Adrenal gland (tissue), 19 donors: ENCODE measurements at places on chromosomes 4 and X.

GRCh38 chr4:71187404-71188155, 151.2 kb upstream of the SLC4A4 start:
- DNase-seq: no peak

DNA sequence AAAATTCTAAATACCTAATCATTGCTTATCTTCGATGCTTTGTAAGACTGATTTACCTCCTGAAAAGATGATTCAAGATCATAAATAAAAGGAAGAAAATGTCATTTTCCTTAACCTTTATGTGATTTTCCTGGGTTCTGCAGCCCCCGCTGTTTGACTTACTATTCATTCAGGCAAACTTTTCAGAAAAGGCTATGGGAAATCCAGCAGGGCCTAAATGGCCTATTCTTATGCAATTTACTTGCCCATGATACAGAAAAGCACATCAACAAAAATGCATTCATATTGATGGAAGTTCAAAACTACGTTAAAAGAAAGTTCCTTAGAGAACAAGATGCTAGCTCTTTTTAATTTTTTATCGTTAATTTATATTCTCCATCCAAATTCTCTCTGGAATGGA, 51.2 kb downstream of the TMEM144 start:
- no peak for DNase-seq

DNA sequence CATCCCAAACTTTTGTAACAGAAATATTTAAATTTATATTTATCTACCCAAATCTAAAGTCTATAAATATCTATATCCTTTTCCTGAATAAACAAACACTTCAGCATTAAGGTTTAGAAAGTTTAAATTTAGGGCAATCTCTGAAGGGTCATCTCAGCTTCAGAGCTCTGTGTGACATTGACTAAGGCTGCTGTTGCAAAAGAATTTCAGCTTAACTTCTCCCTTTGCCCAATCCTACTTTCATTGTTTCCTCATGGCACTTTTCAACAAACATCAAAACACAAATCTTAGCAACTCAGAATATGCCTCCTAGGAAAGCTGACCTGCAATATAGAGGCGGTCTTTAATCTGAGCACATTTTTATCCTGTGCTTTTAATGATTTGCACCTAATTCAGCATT, 79.7 kb upstream of the BANK1 start:
- no peak for DNase-seq

DNA sequence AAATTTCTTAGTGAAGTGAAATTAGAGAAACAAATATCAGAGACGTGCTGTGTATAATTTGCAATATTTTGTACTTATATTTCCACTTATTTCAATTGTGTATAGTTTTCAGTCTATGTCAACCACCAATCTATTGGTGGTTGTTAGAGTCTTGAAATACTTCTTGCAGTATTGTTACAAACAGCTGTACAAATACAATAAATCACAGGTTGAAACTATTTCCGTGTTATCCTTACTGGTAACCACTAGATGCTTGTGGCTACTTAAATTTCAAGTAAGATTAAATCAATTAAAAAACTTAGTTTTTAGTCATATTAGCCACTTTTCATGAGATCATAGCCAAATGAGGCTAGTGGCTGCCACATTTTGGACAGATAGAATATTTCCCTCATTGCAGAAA, 520.5 kb downstream of the GBA3 start:
- no peak for DNase-seq

DNA sequence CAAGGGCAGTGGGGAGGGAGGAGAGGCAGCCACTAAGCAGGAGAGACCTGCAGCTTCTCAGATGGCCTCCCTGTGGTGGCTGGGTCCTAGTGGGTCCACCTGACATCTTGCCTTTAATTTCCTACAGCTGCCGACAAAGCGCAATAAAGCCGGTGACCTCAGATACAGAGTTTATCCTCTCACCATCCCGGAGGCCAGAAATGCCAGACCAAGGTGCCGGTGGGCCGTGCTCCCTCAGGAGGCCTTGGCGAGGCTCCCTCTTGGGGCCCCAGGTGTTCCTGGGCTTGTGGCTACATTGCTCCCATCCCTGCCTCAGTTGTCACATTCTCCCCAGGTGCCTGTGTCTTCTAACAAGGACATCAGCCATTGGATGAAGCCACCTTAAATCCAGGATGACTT, 103.0 kb downstream of the ADRA2C start:
- no peak for DNase-seq

- no peak for DNase-seq
Observed at GRCh38 chrX:111719426-111720210, 38.6 kb downstream of the ALG13 start.

DNA sequence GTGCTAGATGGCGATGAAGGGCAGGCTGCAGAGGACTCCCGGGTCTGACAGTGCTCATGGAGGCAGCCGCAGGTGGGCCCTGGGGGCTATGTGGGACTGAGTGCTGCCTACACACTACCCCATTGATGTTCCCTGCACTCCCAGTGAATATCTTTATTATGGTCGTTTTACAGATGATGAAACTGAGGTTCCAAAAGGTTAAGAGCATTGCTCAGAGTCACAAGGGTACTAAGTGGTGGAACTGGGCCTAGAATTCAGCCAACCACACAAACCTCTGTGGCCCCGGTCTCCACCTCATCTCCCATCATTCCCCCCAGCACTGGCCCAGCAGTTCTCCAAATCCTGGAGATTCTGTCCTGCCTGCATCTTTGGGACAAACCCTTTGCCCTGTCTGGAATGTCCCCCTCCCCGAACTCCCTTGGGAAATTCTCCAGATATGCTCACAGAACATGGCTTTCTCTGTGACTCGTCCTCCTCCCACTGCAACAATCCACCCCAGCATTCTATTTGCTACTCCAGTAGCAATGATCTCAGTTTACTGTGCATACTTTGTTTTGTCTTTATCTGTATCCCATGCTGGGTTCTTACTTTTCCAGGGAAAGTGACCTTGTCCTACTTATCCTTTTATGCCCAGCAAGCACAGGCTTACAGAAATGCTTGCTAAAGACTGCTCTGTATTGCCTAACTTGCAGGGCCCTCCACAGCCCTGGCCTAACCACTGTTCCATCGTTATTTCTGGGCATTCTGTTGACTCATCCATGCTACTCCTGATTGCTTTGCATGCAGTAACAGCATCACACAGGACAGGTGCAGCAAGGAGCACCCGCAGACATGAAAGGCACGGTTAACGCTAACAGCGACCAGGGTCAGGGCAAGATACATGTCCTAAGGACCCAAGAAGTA, 14.0 kb downstream of the PNMA6F start:
- DNase-seq: peak; percentile 63

GRCh38 chrX:148043271-148043855, 62.2 kb downstream of the FMR1NB start:
- DNase-seq: peak; percentile 28

- no peak for DNase-seq
Observed at GRCh38 chr4:176013476-176014247, 52.0 kb upstream of the WDR17 start.

GRCh38 chr4:181416966-181417365, 826.2 kb upstream of the TENM3 start:
- peak; percentile 20 for DNase-seq

GRCh38 chr4:139030614-139031235, 15.1 kb downstream of the NOCT start:
- DNase-seq: peak; percentile 76

DNA sequence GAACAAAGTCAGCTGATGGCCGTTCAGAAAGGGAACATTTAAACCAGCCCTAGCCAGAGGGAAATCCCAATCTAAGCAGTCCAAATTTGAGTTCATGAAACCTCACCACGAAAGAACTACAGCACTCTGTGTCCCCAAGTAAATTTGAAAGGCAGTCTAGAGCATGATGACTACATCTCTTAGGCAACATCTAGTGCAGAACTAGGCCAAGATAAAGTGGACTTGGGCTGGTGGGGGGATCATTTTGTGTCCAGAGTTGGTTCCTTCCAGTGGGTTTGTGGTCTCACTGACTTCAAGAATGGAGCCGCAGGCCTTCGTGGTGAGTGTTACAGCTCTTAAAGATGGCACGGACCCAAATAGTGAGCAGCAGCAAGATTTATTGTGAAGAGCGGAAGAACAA, 64.9 kb downstream of the KLHL4 start:
- DNase-seq: no peak

GRCh38 chr4:80423553-80424224, 88.2 kb downstream of the CFAP299 start:
- DNase-seq: no peak

DNA sequence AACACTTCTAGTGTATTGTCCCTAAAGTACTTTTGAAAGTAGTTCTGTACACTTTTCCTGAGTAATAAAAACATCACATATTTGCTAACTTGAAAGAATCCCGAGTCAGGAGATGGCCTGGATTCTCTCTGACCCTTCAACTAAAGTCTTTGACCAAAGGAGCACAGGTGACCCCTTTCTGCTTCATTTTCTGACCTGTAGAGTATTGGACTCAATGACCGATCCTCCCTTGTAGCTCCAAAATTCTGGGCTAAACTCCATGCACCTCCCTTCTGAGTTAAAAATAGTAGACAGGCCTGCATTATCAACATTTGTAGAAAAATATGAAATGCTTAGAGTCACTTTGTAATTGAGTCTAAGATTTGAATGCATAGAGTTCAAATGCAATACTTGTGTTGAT, 4.0 kb upstream of the TAPT1 start:
- DNase-seq: no peak

- DNase-seq: no peak
Observed at GRCh38 chr4:3217266-3217665, 31.7 kb upstream of the MSANTD1 start.

- no peak for DNase-seq
Observed at GRCh38 chr4:25123236-25123635, 37.0 kb downstream of the SEPSECS start.

- peak; percentile 38 for DNase-seq
Observed at GRCh38 chrX:66030505-66031317, 9.2 kb downstream of the VSIG4 start.

GRCh38 chrX:50638123-50638522, 167.5 kb upstream of the DGKK start:
- peak; percentile 32 for DNase-seq

- DNase-seq: peak; percentile 75
Observed at GRCh38 chrX:40097504-40098263, at the start of gene BCOR. Gene BCOR, minus strand, starts transcription at chrX:40097958. Its CDS starts 20,029 bp downstream, at chrX:40077929.

DNA sequence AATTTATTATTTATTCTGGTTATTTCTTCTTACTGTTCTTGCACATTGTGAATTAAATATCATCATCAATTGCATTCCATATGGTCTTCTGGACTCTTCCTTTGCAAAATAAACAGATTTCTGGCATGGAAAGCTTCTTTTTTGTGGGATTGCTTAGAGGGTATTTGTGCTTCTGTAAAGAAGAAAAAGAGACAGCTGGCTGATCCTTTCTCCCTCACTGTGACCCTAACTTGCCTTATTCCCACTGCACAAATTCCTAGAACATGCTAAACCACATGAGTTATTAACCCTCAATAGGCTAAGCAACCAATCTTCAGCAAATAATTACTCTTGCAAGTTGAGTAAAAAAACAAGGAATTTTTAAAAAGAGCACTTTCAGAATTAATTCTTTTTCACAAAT, 23.8 kb upstream of the LRCH2 start:
- DNase-seq: no peak

DNA sequence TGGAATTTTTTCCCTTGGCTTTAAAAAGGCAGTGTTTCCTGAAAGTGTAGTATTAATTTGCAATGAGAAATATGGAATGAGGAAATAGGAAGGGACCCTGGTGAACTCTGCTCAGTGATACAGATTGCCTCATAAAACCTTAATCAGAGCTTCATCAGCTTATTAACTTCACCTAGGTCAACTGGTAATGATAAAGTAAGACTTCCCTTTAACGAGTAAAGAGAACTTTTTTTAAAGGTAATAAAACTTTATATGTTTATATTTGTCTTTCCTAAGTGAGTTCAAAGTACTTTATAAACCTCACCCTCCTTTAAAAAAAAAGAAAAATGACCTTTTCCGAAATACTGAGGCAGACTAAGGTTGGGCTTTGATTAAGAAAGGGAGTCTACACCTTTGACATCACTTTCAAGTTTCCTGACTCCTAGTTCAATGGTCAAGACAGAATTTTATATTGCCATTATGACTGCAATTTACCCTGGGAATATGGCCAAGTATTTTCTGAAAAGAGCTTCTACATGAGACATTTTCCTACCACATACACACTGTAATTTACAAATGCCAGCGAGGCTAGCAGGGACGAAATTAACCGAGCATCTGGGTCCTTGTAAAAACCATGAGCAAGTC, 706.3 kb upstream of the TENM3 start:
- DNase-seq: no peak

DNA sequence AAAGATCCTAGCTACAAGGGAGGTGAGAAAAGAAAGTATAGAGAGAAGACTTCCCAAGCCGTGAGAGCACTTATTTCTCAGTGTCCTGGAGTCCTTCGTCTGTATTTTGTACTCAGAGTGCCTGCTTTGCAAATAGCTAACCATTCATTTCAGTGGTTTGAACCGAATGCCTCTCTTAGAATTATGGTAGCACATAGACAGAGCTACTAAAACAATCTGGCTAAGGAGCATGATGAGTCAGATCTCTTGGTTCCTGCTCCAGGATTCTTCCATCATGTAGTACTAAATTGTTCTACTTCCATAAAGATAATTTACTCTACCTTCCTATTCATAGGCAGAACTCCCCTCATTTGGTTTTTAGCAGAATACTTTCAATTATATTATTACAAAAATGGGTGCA, 946.6 kb downstream of the STIM2 start:
- DNase-seq: no peak

- peak; percentile 73 for DNase-seq
Observed at GRCh38 chr4:128528793-128529553, 241.4 kb upstream of the PGRMC2 start.

DNA sequence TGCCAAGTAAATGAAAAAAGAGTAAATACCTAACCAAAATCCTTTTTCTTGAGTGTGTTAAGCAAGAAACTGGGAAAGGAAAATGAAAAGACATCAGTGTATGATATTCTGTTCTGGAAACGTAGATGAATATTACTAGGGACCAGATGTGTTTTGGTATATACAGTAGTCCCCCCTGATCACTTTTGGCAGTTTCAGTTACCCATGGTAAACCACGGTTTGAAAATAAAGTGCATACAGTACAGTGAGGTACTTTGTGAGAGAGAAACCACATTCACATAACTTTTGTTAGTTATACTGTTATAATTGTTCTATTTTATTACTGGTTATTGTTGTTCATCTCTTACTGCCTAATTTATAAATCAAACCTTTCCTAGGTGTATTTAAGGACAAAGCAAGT, 250.9 kb downstream of the TENM3 start:
- no peak for DNase-seq

DNA sequence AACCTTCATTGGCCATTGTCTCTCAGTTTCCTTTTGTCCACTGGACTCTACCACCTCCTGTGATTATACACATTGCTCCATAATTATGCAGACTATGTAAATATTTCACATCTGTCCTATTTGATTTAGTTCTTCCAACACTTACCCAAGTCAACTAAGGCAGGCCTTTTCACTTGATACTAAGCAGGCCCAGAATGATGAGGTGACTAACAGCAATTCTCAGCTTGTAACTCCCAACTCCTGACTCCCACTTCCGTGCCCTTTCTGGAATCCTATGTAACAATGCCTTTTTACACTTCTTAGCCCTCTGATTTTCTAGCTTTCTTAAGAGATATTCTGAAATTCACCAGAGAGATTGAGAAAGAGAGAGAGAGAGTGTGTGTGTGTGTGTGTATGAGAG, 6.6 kb downstream of the PAK3 start:
- DNase-seq: no peak
